ENCODE measurements at places on chromosomes 16 and 17. TPM values are rescaled to one million over a fixed set of nuclear protein-coding genes. Genes with fewer than 3 reads are reported as not detected.

HERPUD1 gene
- 219 TPM for total RNA-seq

KIF18B gene
- total RNA-seq = 11.9 TPM

ASGR1 gene
- 127 TPM for total RNA-seq

DNA sequence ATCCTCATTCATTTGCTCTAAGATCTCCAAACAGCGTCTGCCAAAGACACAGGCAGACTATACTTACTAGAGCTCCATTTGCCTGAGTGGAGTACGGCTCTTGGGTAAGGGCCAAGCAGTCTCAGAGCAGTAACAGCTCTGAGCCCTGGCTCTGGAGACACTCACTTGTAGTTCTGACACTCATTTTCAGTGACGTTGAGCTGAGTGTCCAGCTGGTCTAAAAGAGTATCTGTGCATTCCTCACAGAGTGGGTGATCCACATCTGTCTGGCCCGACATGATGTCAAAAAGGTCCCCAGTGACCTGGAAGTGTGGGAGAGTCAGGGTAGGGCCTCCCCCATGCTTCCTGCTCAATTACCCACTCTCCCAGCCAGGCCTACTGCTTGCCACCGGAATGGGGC lies 5.7 kb downstream of the BECN1 start:
- peaks cover 1% of the 10 kb centered on the region for H3K4me1 ChIP-seq
- DNase-seq = no peak
- H3K4me3 ChIP-seq = no peak overlapping the region
- no peak overlapping the region for H3K27ac ChIP-seq
- peaks cover 73% of the 10 kb centered on the region for H3K36me3 ChIP-seq

GRCh38 chr17:20256144-20256543 lies 211.2 kb downstream of the LGALS9B start:
- H3K36me3 ChIP-seq = no peaks in the 10 kb centered on the region
- no peak overlapping the region for H3K4me3 ChIP-seq
- H3K27ac ChIP-seq = no peak overlapping the region
- H3K27me3 ChIP-seq = no peaks in the 10 kb centered on the region
- DNase-seq = no peak

DNA sequence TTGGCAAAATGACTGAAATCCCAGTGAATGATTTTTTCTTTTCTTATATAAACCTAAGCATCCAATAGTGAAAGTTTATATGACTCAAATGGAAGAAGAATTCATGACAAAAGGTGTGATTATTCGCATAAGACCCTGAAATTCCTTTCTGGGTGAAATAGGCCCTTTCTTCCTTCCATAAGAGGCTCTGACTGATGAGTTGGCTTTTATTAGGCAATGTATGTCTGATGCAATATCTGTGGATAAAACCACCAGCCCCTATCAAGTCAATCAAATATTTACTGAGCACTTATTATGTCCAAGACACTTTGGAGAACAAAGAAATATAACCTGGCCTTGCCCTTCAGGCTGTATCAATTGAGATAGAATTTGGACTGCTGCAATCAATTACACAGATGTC lies 316.6 kb downstream of the CDH13 start:
- no peak overlapping the region for H3K27ac ChIP-seq
- no peak for DNase-seq
- H3K4me1 ChIP-seq = no peaks in the 10 kb centered on the region
- no peaks in the 10 kb centered on the region for H3K36me3 ChIP-seq

GRCh38 chr16:4075534-4075933 lies 40.7 kb downstream of the ADCY9 start:
- H3K36me3 ChIP-seq = no peaks in the 10 kb centered on the region
- no peaks in the 10 kb centered on the region for H3K27me3 ChIP-seq
- H3K27ac ChIP-seq = no peak overlapping the region
- H3K4me1 ChIP-seq = peaks cover 3% of the 10 kb centered on the region
- no peak for DNase-seq
- H3K4me3 ChIP-seq = no peak overlapping the region

GRCh38 chr16:67877064-67877463 lies 4.2 kb downstream of the EDC4 start:
- peaks cover 56% of the 10 kb centered on the region for H3K36me3 ChIP-seq
- no peak for DNase-seq
- no peak overlapping the region for H3K27ac ChIP-seq
- peaks cover 43% of the 10 kb centered on the region for H3K4me1 ChIP-seq
- no peak overlapping the region for H3K4me3 ChIP-seq
- H3K27me3 ChIP-seq = no peaks in the 10 kb centered on the region

DNA sequence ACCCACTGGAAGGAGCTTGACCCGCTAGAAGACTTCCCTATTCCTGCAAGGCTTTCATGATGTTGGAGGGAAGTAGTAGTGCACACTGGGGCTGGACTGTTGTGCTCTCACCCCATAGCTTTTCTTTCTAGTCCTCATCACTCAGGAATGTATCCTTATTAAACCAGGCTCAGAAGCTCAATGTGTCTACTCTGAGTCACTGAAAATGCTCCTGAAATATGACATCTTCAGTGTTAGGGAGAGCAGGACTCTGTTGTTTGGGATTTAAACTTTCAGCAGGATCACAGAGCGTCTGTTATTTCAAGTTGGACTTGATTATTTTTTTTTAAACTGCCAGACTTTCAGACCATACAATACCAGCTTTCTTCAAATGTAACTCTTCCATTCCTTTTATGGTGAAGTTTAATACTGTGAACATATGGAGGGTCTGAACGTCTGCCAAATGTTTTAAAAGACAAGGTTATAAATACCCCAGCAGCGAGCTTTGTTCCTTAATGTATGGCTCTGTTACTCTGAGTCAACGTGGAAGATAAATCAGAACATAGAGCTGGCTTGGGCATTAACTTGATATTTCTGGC lies 257.5 kb downstream of the CDH11 start:
- no peak overlapping the region for H3K27ac ChIP-seq
- H3K27me3 ChIP-seq = no peaks in the 10 kb centered on the region
- H3K36me3 ChIP-seq = no peaks in the 10 kb centered on the region
- H3K4me3 ChIP-seq = no peak overlapping the region
- H3K4me1 ChIP-seq = no peaks in the 10 kb centered on the region

- H3K27ac ChIP-seq = no peak overlapping the region
- no peak overlapping the region for H3K4me3 ChIP-seq
- no peak for DNase-seq
- H3K27me3 ChIP-seq = no peaks in the 10 kb centered on the region
- peaks cover under 1% of the 10 kb centered on the region for H3K36me3 ChIP-seq
- H3K4me1 ChIP-seq = no peaks in the 10 kb centered on the region
Observed at GRCh38 chr16:47492428-47493377, 31.6 kb downstream of the PHKB start.

GRCh38 chr16:31519759-31520431 lies 7.8 kb upstream of the AHSP start:
- DNase-seq = no peak
- no peak overlapping the region for H3K4me3 ChIP-seq
- H3K27me3 ChIP-seq = no peaks in the 10 kb centered on the region

Data from liver (tissue), 10 donors.